Kidney epithelial cell (primary cell): ENCODE measurements at places on chromosomes 11 and 22.

- no peak for DNase-seq
Observed at GRCh38 chr11:64131683-64132190, 34.2 kb downstream of the MACROD1 start.

DNA sequence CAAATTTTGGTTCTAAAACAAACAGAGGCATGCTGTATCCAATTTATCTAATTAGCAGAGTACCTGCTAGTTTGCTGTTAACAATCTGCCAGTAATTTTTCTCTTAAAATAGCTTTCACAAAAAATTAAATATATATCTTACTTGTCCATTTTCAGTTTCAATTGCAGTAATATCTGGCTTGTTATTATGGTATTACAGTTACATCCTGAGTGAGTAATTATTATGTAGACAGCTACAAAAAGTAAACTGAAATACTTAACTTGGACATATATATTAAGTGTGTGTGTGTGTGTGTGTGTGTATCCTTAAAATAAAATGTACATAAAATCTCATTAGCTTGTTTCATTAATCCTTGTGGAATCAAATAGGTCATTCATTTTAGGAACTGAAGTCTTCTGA is 148.7 kb downstream of the LUZP2 start:
- DNase-seq: no peak

DNA sequence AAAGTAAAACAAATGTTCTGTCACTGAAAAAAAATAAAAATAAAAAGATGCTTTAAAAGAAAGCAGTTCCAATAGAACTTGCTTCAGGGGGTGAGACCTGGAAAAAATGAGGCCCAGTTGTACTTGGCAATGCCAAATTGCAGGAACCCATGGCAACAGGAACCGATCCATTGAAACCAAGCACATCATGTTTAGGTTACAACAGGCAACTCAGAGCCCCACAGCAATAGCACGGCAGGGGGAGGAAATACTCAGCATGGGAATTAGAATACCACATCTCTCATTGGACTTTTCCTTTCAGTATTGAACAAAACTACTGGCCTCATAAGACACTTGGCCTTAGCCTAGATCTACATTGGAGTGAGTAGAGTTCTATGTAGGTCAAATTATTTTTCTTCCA is 84.3 kb downstream of the MSANTD4 start:
- no peak for DNase-seq

- no peak for DNase-seq
Observed at GRCh38 chr11:101397979-101398378, 185.8 kb downstream of the TRPC6 start.

GRCh38 chr11:45741032-45741431 is 63.9 kb upstream of the SLC35C1 start:
- no peak for DNase-seq

GRCh38 chr11:26420331-26420730 is 88.4 kb downstream of the ANO3 start:
- no peak for DNase-seq

DNA sequence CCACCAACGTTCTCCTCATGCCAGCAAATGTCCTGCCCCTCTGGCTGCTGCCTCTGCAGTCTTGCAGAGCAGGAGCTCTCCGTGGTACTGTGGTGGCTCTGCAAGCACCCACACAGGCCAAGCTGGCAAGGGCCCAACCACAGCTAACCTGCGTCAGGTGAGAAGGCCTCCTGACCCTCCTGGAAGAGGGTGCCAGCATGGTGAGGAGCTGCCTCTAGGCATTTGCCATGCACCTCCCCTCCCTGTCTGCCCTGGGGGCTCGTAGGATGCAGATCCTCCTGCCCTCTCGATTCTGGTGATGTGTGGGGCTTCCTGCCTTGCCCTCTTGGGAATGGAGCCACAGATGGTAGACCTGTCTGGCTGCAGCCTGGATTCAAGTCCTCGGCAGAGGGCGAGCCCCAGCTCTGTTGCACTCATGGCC is 1408.8 kb downstream of the TBC1D22A start:
- DNase-seq: no peak

DNA sequence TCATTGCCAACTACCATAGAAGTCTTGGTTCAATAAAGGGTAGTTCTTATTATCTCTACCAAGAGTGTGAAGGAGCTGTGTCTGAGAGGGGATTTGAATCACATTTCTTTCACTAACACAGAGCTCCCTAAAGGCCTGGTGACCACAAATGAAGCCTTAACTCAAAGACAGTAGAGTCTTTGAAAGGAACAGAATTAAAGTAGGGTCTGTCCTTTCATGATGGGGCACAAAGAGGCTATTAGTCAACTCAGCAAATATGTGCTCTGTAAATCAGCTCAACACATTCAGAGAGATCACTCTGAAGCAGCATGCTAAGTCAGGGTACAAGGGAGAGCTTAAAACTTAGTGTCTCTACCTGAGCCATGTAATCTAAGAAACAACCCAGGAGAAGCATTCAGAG is 212.4 kb upstream of the SYN3 start:
- no peak for DNase-seq
